Activated T-cell treated with anti-CD3 and anti-CD28 coated beads for 1 hour (primary cell): ENCODE measurements at places on chromosomes 16 and 17.

DNA sequence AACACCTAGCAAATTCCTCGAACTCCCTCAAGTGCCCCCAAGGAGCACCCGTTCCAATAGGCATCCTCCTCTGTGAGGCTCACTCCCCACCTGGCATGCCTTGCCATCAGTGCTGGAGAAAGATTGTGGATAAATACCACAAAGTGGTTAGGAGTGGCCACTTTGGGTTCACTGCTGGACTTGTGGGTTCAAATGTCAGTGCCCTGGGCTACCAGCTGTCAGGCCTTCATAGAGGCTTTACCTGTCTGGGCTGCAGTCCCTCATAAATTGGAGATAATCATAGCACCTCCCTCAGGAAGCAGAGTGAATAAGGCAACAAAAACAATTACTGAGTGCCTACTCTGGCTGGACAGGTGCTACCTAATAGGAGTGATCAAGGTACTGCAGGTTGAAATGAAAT is 1.5 kb upstream of the SYT17 start:
- DNase-seq: no peak

- peak; percentile 64 for DNase-seq
These were observed 6.3 kb downstream of the CCDC102A start for GRCh38 chr16:57530104-57530521.

DNA sequence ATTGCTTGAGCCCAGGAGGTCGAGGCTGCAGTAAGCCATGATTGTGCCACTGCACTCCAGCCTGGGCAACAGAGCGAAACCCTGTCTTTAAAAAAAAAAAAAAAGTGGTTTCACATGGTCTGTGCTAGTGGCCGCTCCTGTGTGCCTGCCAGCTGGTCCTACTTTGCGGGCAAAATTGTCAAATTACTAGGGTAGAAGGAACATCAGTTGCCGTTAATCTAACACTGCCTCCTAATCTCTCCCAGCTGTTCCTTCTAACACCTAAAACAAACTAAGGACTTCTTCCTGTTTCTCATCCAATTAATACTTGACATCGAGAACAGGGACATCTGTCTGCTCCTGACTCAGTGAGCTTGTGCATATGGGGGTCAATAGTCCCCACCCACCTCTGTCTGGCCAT is 23.9 kb downstream of the TMEM11 start:
- DNase-seq: no peak

DNA sequence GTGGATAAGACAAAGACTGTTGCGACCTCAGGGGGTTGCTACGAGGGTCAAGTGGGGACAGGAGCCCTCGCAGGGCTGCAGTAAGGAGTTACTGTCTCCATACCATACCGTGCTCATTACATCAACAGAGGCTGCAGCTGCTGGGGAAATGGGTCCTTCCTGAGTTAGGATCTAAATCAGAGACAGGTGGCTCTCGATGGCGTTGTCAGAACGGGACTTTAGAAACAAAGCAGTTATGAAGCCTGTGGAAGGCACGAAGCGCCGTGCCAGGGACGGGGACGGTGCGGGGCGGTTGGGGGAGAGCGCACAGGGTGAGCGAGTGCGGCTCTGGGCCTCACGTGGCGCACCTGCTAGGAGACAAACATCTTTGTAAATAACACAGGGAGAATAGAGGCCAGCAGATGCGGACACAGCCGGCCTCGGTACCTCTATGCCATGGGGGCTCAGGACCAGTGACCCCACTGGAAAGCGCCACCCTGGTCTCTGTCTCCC is 34.4 kb downstream of the ZCCHC14 start:
- DNase-seq: no peak

DNA sequence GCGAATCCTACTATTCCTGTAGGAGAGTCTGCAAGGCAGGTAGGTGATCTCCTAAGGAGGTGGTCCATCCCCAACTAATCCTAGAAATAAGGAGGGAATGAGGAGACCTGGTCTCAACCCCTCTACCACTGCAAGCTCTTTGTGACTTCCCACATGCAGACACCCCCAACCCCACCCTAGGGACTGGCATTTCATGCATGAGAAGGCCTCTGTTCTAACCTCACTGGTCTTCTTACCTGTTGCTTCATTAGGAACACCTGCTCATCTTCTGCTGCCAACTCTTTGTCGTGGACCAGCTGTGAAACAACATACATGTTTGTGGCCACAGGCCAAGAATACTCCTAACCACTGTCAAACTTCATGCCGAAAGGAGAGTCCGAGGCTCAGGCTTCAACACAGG is 22.6 kb downstream of the DYNC1LI2 start:
- no peak for DNase-seq

GRCh38 chr17:17147821-17148220 is 58.3 kb downstream of the PLD6 start:
- no peak for DNase-seq

GRCh38 chr16:48004141-48004695 is 151.6 kb downstream of the ABCC12 start:
- no peak for DNase-seq

DNA sequence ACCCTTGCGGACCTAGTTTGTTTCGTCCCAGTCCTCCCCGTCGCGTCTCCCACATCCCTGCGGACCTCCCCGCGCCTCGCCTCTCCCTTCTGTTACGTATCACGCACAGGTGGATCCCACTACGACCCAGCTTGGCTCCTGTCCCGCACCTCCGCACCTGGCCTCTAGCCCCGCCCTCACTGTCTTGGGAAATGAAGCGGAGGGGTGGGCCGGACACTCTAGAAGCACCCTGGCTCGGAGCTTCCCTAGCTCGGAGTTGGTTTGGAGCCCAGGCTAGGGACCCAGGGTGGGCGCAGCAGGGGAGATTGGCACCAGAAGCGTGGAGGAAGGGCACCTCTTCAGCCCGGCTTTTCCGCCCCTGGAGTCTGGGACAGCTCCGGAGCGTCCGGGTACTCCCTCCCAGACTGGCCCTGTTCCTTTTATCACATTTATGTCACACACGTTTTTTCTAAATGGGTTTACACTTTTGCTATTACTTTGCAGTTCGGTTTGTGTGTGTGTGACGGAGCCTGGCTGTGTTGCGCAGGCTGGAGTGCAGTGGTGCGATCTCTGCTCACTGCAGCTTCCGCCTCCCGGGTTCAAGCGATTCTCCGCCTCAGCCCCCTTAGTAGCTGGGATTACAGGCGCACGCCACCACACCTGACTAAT is 1.4 kb upstream of the CEMP1 start:
- DNase-seq: no peak

DNA sequence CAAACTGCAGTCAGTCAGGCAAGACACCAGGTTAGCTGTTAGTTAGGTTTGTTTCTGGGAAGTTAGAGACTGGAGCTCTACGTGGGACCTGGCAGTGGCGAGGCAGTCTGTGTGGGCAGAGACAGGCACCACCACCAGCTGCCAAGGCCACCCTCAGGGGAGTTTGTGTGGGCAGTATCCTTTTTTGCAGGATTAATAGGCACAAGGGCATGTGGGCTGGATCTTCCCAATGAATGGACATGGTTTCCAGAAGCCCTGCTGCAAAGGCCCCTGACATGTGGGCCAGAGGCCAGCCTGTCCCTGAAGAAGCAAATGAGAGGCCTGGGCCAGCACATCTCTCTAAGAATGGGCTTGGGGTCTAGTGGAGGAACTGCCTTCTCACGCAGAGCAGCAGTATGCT is 19.2 kb upstream of the SREBF1 start:
- no peak for DNase-seq
